Stimulated activated CD8-positive, alpha-beta memory T cell treated with anti-CD3 and anti-CD28 coated beads, Interleukin-2, amount 100 ng/mL, for 1 hour (primary cell): ENCODE measurements at places on chromosomes 3 and 15.

- DNase-seq: no peak
These were observed 29.8 kb downstream of the PTH1R start for GRCh38 chr3:46907271-46907670.

DNA sequence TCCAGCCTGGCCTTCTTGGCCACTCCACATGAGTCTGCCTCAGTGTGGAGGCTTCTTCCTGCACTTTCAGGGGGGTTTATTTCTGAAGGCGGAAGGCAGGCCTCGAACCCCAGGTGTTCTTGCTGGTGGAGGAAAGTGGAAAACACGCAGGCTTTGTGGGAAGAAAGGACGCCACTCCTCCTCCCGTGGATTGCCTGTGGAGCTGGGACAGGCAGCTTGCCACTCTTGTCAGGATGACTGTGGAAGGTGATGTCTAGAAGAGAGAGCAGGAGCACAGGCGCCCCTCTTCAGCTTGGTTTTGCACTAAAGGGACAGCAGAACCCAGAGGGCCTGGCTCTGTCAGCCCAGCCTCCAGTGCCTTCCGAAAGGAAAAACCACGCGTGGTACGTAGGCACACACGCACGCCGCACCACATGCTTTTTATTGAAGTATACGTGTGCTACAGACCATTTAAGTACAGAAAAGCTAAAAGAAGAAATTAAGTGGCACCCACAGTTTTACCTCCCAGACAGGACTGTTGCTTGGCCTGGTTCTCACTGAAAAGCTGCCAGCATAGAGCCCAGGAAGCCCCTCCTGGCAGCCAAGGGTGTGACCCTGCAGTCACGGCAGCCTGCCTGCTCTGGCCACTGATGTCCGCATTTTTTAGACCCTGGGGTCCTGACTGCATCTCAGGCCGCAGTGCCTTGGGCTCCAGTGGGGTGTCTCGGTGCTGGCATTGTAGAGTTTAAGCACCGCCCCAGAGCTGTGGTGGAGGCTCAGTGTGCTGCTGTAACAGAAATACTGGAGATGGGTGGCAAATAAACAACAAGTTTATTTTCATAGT, 21.6 kb downstream of the KLF13 start:
- no peak for DNase-seq

- no peak for DNase-seq
These were observed 603 bp downstream of the EIF1B start for GRCh38 chr3:40309925-40310695.

- DNase-seq: no peak
These were observed 494 bp downstream of the CPLX3 start for GRCh38 chr15:74826921-74827320.

- DNase-seq: no peak
These were observed 401.2 kb upstream of the CDIN1 start for GRCh38 chr15:36178303-36178633.

GRCh38 chr3:149967086-149967685, 3.5 kb downstream of the PFN2 start:
- no peak for DNase-seq

DNA sequence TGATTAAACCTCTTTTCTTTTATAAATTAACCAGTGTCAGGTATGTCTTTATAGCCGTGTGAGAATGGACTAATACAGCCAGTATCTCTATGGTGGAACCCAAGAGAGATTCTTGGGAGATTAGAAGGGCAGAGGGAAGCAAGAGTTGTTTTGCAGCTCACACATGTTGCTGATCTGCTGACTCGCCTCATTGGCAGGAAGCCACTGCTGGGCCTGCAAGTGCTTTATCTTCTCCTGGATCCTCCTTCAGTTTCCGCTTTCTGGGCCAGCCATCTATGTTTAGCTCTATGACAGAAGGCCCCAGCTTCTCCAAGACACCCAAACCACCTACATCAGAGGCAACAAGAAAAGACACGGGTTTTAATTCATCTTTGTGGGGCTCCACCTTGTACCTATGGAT, 23.4 kb upstream of the GALNT15 start:
- no peak for DNase-seq

DNA sequence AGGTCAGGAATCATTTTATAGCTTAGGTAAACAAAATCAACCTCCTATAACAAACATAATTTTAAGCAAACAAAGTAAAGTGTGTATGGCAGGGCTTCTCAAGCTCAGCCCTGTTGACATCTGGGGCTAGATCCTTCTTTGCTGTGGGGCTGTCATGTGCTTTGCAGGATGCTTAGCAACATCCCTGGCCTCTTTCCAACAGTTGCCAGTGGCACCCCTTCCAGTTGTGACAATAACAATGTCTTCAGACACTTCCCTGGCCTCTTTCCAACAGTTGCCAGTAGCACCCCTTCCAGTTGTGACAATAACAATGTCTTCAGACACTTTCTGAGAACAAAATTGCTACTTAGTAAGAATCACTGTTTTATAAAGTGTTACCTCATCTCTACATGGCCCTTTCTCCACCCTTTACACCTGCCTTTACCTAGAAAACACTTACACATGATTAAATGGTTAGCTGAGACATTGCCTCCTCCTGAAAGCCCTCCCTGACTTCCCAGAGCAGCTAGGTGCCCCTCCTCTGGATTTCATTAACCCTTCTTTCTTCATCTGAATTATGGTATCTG, 194.0 kb upstream of the LMCD1 start:
- no peak for DNase-seq

- no peak for DNase-seq
These were observed 16.0 kb downstream of the NEK10 start for GRCh38 chr3:27353221-27353620.

- no peak for DNase-seq
These were observed 7.2 kb downstream of the RNF13 start for GRCh38 chr3:149820183-149820582.

GRCh38 chr3:192259661-192260060, 467.7 kb downstream of the FGF12 start:
- no peak for DNase-seq

- DNase-seq: no peak
These were observed 469.6 kb downstream of the SI start for GRCh38 chr3:164608554-164609276.

DNA sequence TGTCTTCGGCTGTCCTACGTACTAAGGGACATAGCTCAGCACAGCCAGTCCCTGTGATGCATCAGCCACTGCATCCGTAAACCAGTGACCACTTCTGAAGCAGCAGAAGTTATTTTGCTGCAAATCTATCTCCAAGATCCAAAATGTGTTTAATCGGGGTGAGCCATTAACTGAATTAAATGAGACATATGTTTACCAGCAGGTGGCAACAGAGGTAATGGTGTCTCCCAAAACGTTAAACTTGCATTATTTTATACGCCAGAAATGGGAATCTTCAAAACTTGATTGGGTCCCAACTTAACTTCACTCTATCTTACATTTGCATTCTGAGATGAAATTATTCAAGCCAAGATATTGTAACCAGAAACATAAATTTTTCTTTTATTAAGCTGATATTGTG, 75.3 kb upstream of the BOC start:
- DNase-seq: no peak

- DNase-seq: no peak
These were observed 105.6 kb upstream of the MELTF start for GRCh38 chr3:197135212-197135611.

DNA sequence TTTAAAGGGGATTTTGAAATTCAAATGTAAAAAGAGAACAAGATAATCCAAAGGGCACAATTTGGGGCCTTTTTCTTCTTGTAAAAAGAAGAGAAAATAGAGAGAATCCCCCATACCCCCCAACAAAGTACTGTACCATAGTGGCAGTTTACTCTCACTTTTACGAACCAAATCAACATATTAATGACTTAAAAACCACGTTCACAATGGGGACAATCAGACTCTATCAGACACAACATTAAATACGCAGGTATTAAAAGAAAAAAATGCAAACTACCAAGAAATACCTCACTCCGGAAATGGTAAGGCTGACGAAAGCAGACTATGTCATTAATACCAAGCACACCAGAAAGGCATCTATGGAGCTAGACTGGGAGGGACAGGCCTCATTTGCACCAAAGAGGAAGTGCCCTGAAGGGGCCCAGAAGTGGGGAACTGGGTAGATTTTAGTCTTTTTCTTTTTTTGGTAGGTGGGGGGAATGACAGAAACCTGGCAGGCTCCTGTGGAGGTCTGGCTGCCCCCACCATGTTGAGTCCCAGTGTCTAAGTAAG, 134.3 kb downstream of the TIGIT start:
- no peak for DNase-seq

- no peak for DNase-seq
These were observed 10.2 kb upstream of the FGF7 start for GRCh38 chr15:49412797-49413196.

DNA sequence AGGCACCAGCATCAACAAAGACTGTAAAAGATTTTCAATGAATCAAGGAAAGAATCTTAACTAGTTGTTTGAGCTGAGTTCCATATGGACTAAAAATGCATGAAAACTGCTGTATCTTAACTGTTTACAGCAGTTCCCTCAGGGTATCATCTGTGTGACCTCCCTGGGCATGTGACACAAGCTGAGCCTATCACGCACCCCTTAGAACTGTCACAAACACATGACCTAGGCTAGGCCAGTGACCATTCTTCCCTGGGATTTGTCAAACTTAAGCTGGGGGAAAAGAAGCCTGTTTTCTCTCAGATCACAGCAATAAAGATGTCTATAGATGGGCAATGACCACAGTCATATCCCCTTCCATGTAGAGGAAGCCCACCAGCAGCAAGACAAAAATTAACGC, 35.7 kb downstream of the IGF2BP2 start:
- DNase-seq: no peak

- no peak for DNase-seq
These were observed 71.2 kb upstream of the C3orf80 start for GRCh38 chr3:160154033-160154432.

- no peak for DNase-seq
These were observed 74.4 kb downstream of the P2RY1 start for GRCh38 chr3:152909180-152909883.

- DNase-seq: no peak
These were observed 78.2 kb upstream of the BLM start for GRCh38 chr15:90638963-90639362.

DNA sequence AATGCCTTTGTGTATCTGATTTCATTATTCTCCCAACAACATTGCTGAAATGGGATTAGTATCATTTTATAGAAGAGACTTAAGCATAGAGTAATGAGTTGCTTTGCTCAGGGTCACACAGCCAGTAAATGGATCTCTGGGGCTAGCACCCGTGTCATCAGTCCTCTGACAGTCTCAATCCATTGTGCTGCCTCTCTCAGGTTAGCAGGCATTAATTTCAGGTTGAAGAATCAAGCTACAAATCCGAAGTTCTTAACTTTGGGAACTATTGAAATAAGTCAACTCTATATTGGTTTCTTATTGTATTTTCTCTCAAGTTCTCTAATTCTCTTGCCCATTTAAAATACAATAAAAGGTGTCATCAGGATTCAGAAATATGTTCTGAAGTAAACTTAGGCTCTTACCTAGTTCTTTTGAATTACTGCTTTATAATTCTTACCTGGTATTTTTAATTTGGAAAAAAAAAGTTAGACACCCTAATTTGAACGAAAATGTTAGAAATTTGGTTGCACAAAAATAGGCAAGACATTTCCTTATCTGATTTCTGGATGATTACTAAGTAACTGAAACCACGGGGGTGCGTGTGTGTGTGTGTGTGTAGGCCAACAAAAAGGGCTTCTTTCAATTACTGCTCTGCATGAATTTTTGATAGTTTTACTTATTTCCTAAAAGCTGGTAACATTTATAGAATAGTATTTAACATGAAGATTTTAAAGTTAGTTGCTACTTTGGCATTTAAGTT, 189.8 kb downstream of the MBNL1 start:
- DNase-seq: no peak

DNA sequence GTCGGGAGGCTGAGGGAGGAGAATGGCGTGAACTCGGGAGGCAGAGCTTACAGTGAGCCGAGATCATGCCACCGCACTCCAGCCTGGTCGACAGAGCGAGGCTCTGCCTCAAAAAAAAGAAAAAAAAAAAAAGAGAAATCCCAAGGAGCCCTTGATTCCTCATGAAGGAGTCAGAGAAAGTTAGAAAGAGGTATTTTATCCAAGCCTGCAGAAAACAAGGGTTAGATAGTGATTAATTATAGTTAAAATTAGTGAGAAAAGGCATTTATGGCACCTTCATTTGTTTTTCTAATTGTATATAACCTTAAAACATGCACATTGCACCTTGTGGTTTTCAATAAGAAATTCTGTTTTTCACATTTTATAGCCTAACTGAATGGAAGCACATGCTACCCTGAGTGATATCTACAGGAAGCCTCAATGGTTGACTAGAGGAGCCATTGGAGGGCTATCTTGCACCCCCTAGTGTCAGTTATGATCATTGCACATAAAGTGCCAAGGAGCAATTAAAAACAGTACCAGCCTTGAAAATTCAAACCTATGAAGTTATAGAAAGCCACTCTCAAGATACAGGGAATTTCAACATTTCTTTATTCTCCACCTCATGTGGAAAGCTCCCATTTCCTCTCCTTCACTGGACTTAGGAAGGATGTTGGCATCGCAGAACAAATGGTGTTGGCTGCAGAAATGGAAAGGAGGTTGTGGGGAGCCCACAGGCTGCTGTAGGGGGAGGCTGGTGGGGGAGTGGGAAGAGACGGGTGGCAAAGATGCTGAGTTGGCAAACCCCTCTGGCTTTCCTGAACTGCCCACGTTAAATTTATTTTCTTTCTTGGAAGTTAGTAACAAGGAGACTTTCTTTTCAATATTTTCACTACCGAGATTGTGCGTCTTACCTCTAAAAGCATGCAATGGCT, 48.5 kb downstream of the ITGA11 start:
- no peak for DNase-seq

- no peak for DNase-seq
These were observed 12.0 kb upstream of the NRG4 start for GRCh38 chr15:76024021-76024768.
